CD8-positive, alpha-beta memory T cell (primary cell): ENCODE measurements at places on chromosomes 1 and 21. TPM values are rescaled to one million over a fixed set of nuclear protein-coding genes. Genes with fewer than 3 reads are reported as not detected.

RTCA gene
- 68.3 TPM for total RNA-seq

- H3K27me3 ChIP-seq, result peaks cover 23% of the 10 kb centered on the region
- no peaks in the 10 kb centered on the region for H3K36me3 ChIP-seq
- no peak overlapping the region for H3K4me3 ChIP-seq
- no peak overlapping the region for H3K27ac ChIP-seq
- H3K4me1 ChIP-seq, result peaks cover 30% of the 10 kb centered on the region
Measured at GRCh38 chr1:235644693-235645305, 4.8 kb downstream of the GNG4 start.

GRCh38 chr1:3714284-3714741 lies 37.9 kb upstream of the CCDC27 start:
- H3K4me3 ChIP-seq, result no peak overlapping the region
- H3K27ac ChIP-seq, result no peak overlapping the region
- peaks cover 2% of the 10 kb centered on the region for H3K4me1 ChIP-seq
- H3K36me3 ChIP-seq, result no peaks in the 10 kb centered on the region
- no peaks in the 10 kb centered on the region for H3K27me3 ChIP-seq
- no peak for DNase-seq

- H3K27ac ChIP-seq, result no peak overlapping the region
- no peak for DNase-seq
- no peaks in the 10 kb centered on the region for H3K36me3 ChIP-seq
Measured at GRCh38 chr1:20974069-20974468, 187.0 kb upstream of the HP1BP3 start.

DNA sequence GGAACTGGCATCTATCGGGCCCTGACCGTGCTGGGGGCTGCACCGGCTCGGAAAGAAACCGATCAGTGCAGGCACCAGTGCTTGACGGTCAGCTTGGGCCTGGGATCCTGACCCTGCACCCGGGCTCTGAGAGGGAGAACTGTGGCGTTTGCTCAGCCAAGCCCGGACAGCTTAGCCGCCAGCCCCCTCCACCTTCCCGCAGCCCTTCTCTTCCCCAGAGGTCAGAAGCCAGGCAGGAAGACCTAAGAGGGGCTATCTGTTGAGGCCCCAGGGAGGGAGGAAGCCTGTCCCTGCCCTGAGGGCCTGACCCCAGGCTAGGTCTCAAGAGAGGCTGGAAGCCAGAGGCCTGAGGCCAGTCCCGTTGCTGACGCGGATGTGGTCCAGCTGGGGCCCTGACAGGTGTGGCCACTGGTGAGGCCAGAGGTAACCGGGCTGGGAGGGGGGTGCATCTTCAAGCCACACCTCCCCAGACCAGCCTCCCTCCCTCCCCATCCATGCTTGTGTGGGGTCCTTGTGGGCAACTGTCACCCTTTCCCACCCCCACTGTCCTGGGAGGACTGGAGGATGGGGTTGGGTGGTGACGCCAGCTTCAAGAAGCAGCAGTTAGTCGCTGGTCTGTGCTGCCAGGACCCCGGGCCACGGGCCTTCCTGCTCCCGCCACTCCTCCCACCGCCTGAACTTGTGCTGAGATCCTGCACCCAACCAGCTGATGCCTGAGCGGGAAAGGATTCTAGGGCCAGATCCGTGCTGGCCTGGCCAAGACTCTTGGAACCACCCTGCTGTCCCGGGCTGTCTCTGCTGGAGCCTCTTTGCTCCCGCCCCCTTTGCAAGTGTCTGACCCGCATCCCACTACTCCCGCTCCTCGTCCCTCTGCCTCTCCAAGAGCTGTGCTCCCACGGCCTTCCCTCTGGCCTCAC lies 2.6 kb upstream of the DVL1 start:
- H3K27ac ChIP-seq, result no peak overlapping the region
- DNase-seq, result no peak
- H3K36me3 ChIP-seq, result no peaks in the 10 kb centered on the region

GRCh38 chr1:204549313-204549712 lies 33.1 kb downstream of the MDM4 start:
- DNase-seq, result no peak
- no peak overlapping the region for H3K27ac ChIP-seq
- peaks cover 29% of the 10 kb centered on the region for H3K4me1 ChIP-seq
- no peaks in the 10 kb centered on the region for H3K27me3 ChIP-seq
